Fibroblast of skin of left biceps (primary cell): ENCODE measurements at places on chromosomes 3 and 15.

- no peak for DNase-seq
These were observed 319.9 kb downstream of the NAALADL2 start for GRCh38 chr3:175179055-175179454.

GRCh38 chr15:58552505-58553364 lies 120.9 kb downstream of the LIPC start:
- DNase-seq = no peak

GRCh38 chr15:54979964-54980363 lies 216.8 kb downstream of the RSL24D1 start:
- DNase-seq = no peak

DNA sequence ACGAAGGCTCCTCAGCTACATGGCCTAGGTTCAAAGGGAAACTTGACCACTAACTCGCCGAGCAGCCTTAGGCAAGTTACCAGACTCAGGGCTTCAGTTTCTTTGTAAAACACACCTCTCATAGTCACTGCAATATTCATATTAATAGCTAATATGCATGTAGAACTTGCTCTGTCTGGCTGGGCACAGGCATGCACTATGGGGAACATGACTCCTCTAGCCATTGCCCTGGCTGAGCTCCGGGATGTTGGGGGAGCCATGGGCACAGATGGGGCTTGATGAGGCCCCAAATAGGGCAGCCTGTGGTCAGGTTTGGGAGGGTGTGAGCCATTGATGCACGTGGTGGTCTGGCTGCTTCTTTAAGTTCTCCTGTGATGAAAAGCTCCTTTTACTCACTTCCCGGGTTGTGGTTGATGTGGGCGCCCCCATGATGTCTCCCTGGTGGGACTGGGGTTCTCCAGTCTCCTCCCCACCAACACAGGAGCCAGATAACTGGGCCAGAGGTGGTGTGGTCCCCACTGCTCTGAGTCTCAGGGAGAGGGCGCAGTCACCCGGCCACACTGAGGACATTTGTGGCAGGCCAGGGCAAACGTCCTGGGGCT lies 29.4 kb upstream of the DUSP7 start:
- no peak for DNase-seq

DNA sequence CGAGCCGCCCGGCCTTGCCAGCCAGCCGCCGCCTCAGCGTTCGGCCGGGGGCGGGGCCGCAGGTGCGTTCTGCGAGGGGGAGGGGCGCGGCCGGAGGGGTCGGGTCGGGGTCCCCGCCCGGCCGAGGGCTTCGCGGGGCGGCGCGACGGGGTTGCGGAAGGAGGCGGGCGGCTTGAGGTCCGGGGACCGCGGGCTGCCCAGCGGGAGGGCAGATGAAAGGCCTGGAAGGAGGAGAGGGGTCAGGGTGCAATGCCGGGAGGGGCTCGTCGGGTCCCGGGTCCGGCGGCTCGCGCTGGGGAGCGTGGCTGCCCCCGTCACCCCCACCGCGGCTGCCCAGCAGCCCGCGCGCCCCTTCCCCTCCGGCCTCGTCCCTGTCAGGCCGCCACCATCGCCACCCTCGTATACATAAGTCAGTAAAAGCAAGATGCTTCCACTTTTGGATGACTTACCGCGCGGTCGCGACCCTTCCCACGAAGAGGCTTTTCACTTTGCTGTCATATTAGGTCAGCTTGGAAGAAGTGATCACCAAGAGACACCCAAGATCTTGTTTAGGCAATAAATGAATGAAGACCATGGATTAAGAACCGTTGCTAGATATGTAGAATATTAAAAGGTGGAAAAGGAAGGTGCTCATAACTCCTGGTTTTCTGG lies 620 bp upstream of the ANP32A start:
- no peak for DNase-seq

DNA sequence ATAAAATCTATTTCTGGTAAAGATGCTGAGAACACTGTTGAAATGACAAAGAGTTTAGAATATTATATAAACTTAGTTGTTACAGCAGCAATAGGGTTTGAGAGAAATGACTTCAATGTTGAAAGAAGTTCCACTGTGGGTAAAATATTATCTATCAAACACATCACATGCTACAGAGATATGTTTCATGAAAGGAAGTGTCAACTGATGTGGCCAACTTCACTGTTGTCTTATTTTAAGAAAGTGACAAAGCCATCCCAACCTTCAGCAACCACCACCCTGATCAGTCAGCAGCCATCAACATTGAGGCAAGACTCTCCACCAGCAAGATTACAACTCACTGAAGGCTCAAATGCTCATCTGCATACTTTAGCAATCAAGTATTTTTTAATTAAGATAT lies 20.2 kb downstream of the TMEM39A start:
- no peak for DNase-seq

GRCh38 chr15:63121382-63122001 lies at the start of gene LACTB:
Gene LACTB (plus strand): TSS chr15:63121861. CDS start chr15:63121872, 11 bp downstream.
- DNase-seq = no peak

GRCh38 chr3:161548301-161548700 lies 51.7 kb downstream of the OTOL1 start:
- DNase-seq = no peak

- no peak for DNase-seq
These were observed 196.8 kb downstream of the STT3B start for GRCh38 chr3:31729573-31729972.

- DNase-seq = peak; percentile 73
These were observed 35.4 kb upstream of the LACTB start for GRCh38 chr15:63086271-63086670.

DNA sequence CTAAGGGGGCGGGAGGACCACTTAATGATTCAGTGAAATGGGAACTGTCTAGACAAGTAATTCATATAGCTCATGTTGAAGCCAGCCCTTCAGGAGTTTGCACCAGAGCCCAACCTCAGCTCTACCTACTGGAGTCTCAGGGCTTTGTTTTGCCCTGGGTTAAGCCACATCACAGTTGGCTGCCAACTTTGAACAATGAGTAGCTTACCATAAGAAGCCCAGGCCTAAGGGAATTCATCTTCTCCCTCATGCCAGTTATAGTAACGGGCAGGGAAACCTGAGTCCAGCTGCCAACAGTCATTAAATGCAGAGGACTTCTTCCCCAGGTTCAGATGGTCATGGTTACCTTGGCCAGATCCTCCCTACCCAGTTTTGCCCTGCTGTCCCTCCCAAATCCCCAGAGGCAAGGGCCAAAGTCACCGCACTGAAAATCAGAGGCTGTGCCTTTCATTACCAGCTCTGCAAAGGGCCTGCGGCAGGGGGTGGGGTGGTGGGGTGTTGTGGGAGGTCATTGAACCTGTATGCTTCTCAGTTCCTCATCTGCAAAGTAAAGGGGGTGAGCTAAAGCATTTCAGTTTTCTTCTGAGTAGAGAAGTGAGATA lies 302.2 kb upstream of the NR2E3 start:
- no peak for DNase-seq

- DNase-seq = no peak
These were observed 145.1 kb downstream of the GHSR start for GRCh38 chr3:172303181-172303580.

- DNase-seq = no peak
These were observed 43.3 kb downstream of the CYFIP1 start for GRCh38 chr15:22936577-22937472.
